ENCODE measurements at places on chromosomes 16 and 17.

DNA sequence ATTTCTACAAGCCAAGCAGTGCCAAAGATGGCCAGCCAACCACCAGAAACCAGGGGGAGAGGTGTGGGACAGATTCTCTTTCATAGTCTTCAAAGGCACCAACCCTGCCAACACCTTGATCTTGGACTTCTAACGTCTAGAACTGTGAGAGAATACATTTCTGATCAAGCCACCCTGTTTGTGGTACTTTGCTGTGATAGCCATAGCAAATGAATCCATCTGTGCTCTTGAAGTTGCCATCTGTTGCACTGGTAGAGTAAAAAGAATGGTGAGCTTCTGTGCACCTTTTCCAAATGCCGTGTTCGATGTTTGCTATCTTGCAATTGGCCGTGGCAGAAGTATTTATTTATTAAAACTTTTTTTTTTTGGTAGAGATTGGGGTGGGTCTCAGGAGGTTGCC lies 16.7 kb upstream of the ADGRG1 start:
- no peak for DNase-seq

- DNase-seq = no peak
Observed at GRCh38 chr17:68352041-68352440, 60.7 kb downstream of the ARSG start.

DNA sequence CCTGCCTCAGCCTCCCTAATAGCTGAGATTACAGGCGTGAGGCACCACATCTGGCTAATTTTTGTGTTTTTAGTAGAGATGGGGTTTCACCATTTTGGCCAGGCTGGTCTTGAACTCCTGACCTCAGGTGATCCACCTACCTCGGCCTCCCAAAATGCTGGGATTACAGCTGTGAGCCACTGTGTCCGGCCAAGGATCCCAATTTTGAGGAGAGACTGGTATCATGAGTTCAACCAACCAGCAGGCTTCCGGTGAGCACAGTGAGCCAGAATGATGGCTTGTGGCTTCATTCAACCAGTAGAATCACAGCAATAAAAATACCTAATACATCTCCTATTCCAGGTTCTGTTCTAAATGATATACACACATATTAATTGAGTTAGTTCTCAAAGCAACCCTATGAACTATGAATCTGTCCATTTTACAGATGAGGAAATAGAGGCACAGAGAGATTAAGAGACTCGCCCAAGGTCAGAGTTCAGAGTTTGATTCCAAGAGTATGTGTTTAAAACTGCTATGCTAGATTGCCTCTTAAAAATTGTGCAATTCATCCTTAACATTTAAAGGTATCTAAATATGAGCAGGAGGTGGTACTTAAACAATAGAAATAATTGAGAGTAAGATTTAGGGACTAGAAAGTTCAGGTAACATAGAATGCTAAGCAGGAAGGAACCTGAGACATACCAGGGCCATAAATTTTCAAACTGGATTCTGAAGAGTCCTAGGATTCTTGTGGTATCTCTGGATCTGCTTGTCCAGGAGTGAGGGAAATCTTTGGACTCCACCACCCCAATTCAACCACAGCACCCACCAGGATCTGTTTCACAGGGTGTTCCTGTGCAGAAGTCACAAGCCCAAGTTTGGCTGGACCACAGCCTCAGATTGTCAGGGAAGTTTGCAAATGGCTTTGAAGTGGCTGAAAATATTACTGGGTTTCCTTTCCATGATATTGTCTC lies 25.1 kb downstream of the CCDC42 start:
- DNase-seq = no peak

DNA sequence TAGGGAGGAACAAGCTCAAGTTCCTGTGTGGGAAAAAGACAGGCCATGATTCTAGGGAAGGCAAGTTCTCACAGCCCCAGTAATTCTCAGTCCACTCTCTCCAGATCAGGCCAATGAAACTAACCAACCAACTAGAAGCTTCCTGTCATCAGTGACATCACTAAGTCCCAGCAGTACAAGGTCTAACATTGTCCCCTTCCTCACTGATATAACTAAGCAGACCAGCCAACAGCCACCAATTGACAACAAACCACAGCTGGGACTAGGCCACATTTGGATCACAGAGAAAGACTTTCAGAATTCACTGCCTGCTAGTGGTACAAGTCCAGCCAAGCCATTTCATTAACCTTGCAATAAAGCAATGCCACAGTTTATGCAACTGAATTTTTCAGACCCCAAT lies 94.0 kb downstream of the CACNG1 start:
- no peak for DNase-seq

- DNase-seq = peak; percentile 59
Observed at GRCh38 chr17:51372345-51373004, 112.1 kb downstream of the UTP18 start.

GRCh38 chr17:75115555-75115954 lies 5.8 kb downstream of the ARMC7 start:
- no peak for DNase-seq

DNA sequence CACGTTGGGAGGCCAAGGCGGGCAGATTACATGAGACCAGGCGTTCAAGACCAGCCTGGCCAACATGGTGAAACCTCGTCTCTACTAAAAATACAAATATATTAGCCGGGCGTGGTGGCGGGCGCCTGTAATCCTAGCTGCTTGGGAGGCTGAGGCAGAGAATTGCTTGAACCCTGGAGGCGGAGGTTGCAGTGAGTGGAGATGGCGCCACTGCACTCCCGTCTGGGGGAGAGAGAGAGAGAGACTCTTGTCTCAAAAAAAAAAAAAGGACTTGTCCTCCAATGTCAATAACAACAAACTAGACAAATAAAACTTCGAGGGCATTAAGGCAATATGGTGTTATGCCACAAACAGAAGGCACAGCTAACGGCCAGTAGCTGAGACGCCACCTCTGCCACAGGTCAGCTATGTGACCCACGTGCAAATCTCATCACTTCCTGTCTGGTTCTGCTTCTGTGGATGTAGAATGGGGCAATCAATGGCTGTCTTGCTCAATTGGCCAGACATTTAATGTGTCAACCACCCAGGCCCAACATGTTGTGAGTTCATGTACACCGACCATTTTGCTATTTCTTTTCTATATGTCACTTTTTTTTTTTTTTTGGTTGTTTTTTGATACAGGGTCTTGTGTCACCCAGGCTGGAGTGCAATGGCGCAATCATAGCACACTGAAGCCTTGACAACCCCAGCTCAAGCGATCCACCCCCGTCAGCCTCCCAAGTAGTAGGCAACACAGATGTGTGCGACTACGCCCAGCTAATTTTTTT lies 834 bp upstream of the TXNDC11 start:
- DNase-seq = peak; percentile 63

- no peak for DNase-seq
Observed at GRCh38 chr16:70700101-70701020, 14.5 kb upstream of the MTSS2 start.

- DNase-seq = no peak
Observed at GRCh38 chr16:53611179-53611696, 92.4 kb downstream of the RPGRIP1L start.

DNA sequence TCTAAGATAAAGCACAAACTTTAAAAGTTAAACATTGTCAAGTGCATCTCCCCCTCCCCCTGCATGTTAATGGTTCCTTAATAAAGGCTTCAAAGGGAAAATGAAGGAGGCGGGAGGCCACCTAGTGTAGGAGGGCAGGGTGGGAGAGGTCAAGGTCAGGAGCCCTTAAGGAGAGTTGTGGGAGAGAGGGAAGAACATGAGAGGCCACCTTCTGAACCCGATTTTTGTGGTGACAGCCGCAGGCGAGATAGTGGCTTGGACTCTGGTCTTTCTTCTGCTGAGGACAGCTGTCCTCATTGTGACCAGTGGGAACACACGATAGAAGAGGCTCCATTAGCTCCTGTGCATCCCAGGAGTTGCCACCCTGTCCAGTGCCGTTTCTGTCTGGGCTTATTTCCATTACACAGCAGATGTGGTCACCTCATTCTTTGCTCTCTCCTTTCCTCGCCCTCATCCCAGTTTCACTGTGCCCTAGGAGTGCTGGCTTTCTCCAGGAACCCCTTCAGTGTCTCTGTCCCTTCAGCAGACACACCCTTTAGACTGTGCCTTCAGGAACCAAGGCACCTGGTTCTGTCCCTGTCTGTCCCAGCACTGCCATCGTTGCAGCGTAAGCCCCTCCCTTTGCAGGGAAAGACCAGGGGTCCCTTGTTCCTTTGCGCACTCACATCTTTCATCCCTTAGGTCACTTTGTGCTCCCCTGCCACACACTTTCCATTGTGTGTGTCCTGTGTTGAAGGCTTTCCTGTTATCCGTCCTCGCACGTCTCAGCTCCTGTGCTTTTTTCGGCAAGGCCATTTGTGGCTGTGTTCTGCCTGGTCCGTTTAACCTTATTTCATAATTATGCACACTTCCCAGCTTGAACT lies 7.5 kb downstream of the SEC14L1 start:
- no peak for DNase-seq

- DNase-seq = no peak
Observed at GRCh38 chr17:70774339-70775117, 605.2 kb downstream of the KCNJ2 start.

- no peak for DNase-seq
Observed at GRCh38 chr16:64667334-64667877, 454.5 kb downstream of the CDH11 start.

DNA sequence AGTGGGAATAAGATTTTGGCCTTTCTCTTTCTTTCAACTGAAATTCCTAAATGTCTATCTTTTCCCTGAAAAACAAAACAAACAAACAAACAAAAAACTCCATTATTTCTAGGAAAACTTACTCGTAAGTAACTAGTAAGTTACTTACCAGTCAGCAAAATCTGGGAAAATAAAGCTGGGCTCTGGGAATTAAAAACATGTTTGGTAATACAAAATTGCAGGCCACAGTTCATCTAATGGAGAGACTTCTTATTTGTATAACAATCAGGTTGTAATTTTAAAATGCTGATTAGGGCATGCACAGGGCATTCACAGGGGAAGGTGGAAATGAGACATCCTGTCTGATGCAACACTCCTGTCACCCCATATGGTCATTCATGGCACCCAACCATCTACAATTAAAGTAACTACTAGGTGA lies 3.8 kb upstream of the WIPI1 start:
- no peak for DNase-seq

GRCh38 chr16:74585846-74586443 lies 21.0 kb downstream of the GLG1 start:
- no peak for DNase-seq

DNA sequence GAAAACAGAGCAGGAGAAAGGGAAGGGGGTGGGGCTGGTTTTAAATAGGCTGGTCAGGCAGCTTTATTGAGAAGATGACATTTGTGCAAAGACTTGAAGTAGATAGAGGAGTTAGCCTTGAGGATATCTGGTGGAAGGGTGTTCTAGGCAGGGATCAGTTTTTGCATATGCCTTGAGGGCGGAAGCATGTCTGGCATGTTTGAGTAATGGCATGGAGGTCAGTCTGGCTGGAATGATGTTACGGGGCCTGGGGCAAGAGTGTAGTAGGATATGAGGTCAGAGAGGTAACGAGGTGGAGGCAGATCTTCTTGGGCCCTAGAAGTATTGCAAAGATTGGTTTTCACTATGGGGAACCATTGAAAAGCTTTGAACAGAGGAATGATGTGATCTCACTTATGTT lies 4.8 kb downstream of the RABEP1 start:
- no peak for DNase-seq

DNA sequence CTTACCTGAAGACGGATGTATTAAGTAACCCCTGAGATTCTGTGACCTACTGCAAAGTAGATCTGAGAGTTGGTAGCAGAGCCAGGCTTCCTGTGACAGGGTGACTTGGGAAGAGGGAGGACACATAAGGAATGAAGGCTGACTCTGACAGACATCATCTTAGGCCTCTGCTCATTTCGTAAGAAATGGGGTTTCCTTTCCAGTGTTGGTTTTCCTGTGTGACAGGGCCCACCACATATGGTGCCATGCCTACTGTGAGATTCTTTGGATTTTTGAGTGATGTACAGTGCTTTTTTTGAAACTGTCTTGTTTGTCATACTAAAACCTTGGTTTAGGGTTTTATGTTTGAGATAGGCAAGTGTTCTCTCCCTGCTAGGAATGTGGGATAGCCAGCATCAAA lies 12.7 kb downstream of the LIG3 start:
- DNase-seq = no peak

Measured in CD4-positive, alpha-beta T cell treated with Interleukin-4 for 1 hour (primary cell).